Nasal cavity respiratory epithelium epithelial cell of viscerocranial mucosa (primary cell): ENCODE measurements at places on chromosomes 2 and 18. TPM values are rescaled to one million over a fixed set of nuclear protein-coding genes. Genes with fewer than 3 reads are reported as not detected.

Gene AMER3
- not detected in 2 replicates for total RNA-seq

Gene C2orf78
- total RNA-seq, result not detected in 2 replicates

Gene FLACC1
- 0.34 and 0.71 TPM in 2 replicates for total RNA-seq

Gene RSAD2
- total RNA-seq, result 1.1 and 4.4 TPM in 2 replicates

Gene LIMS3
- total RNA-seq, result 3.1 TPM in 1 of 2 replicates, not detected in the other

Gene LYPD1
- 0.14 TPM in 1 of 2 replicates, not detected in the other for total RNA-seq

Gene DTYMK
- total RNA-seq, result 10.7 and 14.4 TPM in 2 replicates

Gene DIPK1C
- not detected in 2 replicates for total RNA-seq

Gene PARD6G
- 15.7 and 34.5 TPM in 2 replicates for total RNA-seq

Gene ANKRD36B
- 5.8 and 23.4 TPM in 2 replicates for total RNA-seq

Gene METTL8
- 31.8 and 43.6 TPM in 2 replicates for total RNA-seq

Gene EMX1
- total RNA-seq, result under 0.01 and 0.07 TPM in 2 replicates

Gene RAB17
- total RNA-seq, result 0.34 and 1.5 TPM in 2 replicates

Gene AOX1
- 4.2 and 7.5 TPM in 2 replicates for total RNA-seq

Gene CCDC141
- total RNA-seq, result not detected in 2 replicates

Gene CTLA4
- total RNA-seq, result not detected in 2 replicates

Gene ZNF804A
- not detected in 2 replicates for total RNA-seq

Gene ATP6V1C2
- 0.68 and 1.9 TPM in 2 replicates for total RNA-seq

Gene UGT1A4
- total RNA-seq, result under 0.01 and 1.8 TPM in 2 replicates

Gene RFTN2
- 0.14 TPM in 1 of 2 replicates, not detected in the other for total RNA-seq

Gene GRHL1
- 32.5 and 85.2 TPM in 2 replicates for total RNA-seq

Gene CNGA3
- total RNA-seq, result not detected in 2 replicates

Gene CNOT9
- 47.2 and 57.8 TPM in 2 replicates for total RNA-seq

Gene GALNT3
- total RNA-seq, result 92.9 and 105 TPM in 2 replicates

Gene SIX3
- total RNA-seq, result 0.68 and 4.1 TPM in 2 replicates

Gene CPS1
- 16.1 and 27.0 TPM in 2 replicates for total RNA-seq

Gene CLEC4F
- total RNA-seq, result not detected in 2 replicates

Gene CASP8
- 25.6 and 40.2 TPM in 2 replicates for total RNA-seq

Gene CD8B2
- not detected in 2 replicates for total RNA-seq

Gene NRP2
- total RNA-seq, result 33.5 and 56.0 TPM in 2 replicates

Gene B3GNT7
- under 0.01 and 1.3 TPM in 2 replicates for total RNA-seq

Gene UBR3
- 29.4 and 44.8 TPM in 2 replicates for total RNA-seq

Gene FECH
- 20.8 and 33.3 TPM in 2 replicates for total RNA-seq

Gene GDF7
- total RNA-seq, result under 0.01 TPM in 2 replicates

Gene SLC23A3
- total RNA-seq, result 0.68 and 3.8 TPM in 2 replicates

Gene PGAP1
- 7.2 and 17.2 TPM in 2 replicates for total RNA-seq

Gene RNF152
- total RNA-seq, result 24.6 and 76.5 TPM in 2 replicates

Gene SDC1
- total RNA-seq, result 668 and 741 TPM in 2 replicates

Gene EVX2
- total RNA-seq, result not detected in 2 replicates

Gene SCYGR5
- not detected in 2 replicates for total RNA-seq

Gene TMEFF2
- total RNA-seq, result under 0.01 TPM in 1 of 2 replicates, not detected in the other

Gene SEMA4F
- total RNA-seq, result 3.1 and 10.8 TPM in 2 replicates

Gene LIPG
- total RNA-seq, result 23.2 and 29.5 TPM in 2 replicates

Gene CERKL
- total RNA-seq, result 0.36 TPM in 1 of 2 replicates, not detected in the other

Gene HS1BP3
- 29.4 and 40.8 TPM in 2 replicates for total RNA-seq

Gene IL1RN
- total RNA-seq, result 53.7 and 106 TPM in 2 replicates

Gene SAG
- total RNA-seq, result not detected in 2 replicates
